PC-3 (cell line): ENCODE measurements at places on chromosomes 7 and 10. TPM values are rescaled to one million over a fixed set of nuclear protein-coding genes. Genes with fewer than 3 reads are reported as not detected.

GRCh38 chr7:113373863-113374262 lies 255.5 kb upstream of the SMIM30 start:
- no peaks in the 10 kb centered on the region for H3K27me3 ChIP-seq
- H3K36me3 ChIP-seq = no peaks in the 10 kb centered on the region

DNA sequence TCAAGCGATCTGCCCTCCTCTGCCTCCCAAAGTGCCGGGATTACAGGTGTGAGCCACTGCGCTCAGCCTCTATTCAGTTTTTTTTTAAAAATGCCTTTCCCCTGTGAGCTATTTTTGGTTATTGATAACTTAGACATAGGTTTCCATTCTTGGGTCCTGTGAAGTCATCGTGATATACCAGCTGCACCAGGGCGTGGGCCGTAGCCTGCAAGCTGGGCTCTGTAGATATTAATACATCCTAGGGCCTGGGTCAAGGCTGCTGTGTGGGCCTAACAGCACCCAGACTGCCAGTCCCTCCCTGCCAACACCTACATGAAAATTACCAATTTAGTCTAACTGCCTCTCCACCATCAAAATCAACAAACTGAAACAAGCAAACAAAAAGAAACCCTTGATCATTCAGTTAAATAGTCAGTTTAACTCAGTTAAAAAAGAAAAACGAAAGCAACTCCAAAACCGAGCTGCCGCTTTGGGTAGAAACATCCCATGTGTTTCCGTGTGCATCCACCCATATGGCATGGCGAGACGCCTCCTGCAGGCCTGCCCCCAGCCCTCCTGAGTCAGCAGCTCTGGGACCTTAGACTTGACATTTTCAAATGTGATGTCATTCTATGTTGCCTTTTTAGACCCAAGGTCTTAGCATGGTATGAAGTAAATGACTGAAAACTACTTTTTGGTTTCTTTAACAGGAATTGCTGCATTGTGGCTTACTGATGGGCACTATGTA lies 330.2 kb downstream of the GLRX3 start:
- H3K4me1 ChIP-seq = no peaks in the 10 kb centered on the region
- H3K4me3 ChIP-seq = no peak overlapping the region
- no peaks in the 10 kb centered on the region for H3K27me3 ChIP-seq
- H3K36me3 ChIP-seq = no peaks in the 10 kb centered on the region
- no peak overlapping the region for H3K27ac ChIP-seq

Gene ELMO1
- total RNA-seq = not detected in 2 replicates

DNA sequence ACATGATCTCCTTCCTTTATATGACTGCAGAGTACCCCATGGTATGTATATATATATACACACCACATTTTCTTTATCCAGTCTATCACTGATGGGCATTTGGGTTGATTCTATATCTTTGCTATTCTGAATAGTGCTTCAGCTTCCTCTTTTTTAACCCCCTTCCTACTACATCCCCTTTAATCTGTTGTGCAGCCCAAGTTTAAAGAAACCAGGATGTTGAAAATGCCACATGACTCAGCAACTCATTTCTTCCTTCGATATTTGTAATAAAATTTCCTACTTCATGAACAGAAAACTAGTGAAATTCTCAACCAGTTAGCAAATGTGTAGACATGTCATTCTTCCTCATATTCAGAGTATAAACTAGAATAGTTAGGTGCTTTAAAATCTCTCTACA lies 1245.7 kb upstream of the SORCS1 start:
- no peak overlapping the region for H3K27ac ChIP-seq
- no peak for DNase-seq
- no peaks in the 10 kb centered on the region for H3K4me1 ChIP-seq
- no peaks in the 10 kb centered on the region for H3K36me3 ChIP-seq
- no peak overlapping the region for H3K4me3 ChIP-seq
- no peaks in the 10 kb centered on the region for H3K27me3 ChIP-seq

GRCh38 chr7:29955075-29955792 lies 34.4 kb downstream of the SCRN1 start:
- DNase-seq = no peak
- no peaks in the 10 kb centered on the region for H3K27me3 ChIP-seq
- H3K27ac ChIP-seq = no peak overlapping the region
- H3K4me1 ChIP-seq = no peaks in the 10 kb centered on the region
- no peak overlapping the region for H3K4me3 ChIP-seq
- peaks cover 17% of the 10 kb centered on the region for H3K36me3 ChIP-seq

- H3K4me3 ChIP-seq = no peak overlapping the region
- no peaks in the 10 kb centered on the region for H3K36me3 ChIP-seq
Observed at GRCh38 chr10:43120929-43121314, 17.3 kb upstream of the CSGALNACT2 start.

- H3K27me3 ChIP-seq = no peaks in the 10 kb centered on the region
- no peak overlapping the region for H3K27ac ChIP-seq
- no peak for DNase-seq
Observed at GRCh38 chr7:38855867-38856266, 53.1 kb downstream of the VPS41 start.

DNA sequence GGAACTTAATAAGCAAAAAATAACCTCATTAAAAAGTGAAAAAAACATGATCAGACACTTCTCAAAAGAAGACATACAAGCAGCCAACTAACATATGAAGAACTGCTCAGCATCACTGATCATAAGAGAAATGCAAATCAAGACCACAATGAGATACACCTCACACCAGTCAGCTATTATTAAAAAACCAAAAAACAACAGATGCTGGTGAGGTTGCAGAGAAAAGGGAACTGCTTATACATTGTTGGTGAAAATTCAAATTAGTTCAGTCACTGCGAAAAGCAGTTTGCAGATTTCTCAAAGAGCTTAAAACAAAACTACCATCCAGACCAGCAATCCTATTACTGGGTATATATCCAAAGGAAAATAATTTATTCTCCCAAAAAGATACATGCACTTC lies 513.3 kb downstream of the MDFIC start:
- H3K27me3 ChIP-seq = no peaks in the 10 kb centered on the region
- no peaks in the 10 kb centered on the region for H3K4me1 ChIP-seq
- no peak for DNase-seq
- H3K4me3 ChIP-seq = no peak overlapping the region
- H3K36me3 ChIP-seq = no peaks in the 10 kb centered on the region

Gene DEPP1
- 8.0 and 9.0 TPM in 2 replicates for total RNA-seq

DNA sequence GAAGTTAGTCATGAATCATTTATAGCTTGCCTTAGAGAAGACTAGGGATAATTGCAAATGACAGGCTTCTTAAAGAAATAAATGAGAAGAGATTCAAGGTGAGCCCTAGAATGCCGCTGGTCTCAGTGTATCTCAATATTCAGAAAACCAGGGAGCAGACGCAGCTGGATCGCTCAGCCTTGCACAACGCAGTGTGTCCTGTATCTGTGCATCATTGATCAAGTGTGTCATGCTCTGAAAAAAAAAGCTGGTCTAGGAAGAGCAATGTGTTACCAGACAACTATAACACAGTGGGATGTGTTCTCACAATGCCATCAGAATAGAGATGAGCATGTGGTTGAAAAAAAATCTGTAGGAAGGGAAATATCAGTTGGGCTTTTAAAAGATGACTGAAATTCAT lies 230.1 kb downstream of the CALN1 start:
- DNase-seq = no peak
- H3K36me3 ChIP-seq = no peaks in the 10 kb centered on the region
- no peak overlapping the region for H3K27ac ChIP-seq
- no peaks in the 10 kb centered on the region for H3K4me1 ChIP-seq
- no peak overlapping the region for H3K4me3 ChIP-seq
- no peaks in the 10 kb centered on the region for H3K27me3 ChIP-seq

GRCh38 chr7:39824456-39825200 lies 125.4 kb upstream of the CDK13 start:
- no peaks in the 10 kb centered on the region for H3K4me1 ChIP-seq
- H3K36me3 ChIP-seq = no peaks in the 10 kb centered on the region
- no peak for DNase-seq
- peaks cover 80% of the 10 kb centered on the region for H3K27me3 ChIP-seq
- H3K4me3 ChIP-seq = no peak overlapping the region

DNA sequence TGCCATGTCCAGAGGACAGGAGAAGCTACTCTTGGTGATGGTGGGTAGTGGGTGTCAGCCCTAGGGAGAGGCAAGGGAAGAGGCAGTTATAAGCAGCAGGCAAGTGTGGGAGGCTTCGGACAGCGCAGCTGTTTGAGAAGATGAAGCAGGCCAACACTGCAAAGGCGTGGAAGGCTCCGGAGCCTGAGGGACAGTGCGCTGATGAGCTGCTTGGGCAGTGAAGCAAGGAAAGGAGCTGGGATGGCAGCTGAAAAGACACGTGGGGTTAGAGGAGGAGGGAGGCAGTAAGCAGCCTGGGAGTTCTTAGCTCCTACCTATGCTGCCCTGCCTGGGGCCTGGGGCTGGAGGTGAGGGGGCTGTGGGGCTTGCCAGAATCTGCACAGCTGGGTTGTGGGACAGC lies 50.1 kb upstream of the CRTAC1 start:
- no peaks in the 10 kb centered on the region for H3K36me3 ChIP-seq
- H3K4me1 ChIP-seq = no peaks in the 10 kb centered on the region
- no peak overlapping the region for H3K4me3 ChIP-seq

DNA sequence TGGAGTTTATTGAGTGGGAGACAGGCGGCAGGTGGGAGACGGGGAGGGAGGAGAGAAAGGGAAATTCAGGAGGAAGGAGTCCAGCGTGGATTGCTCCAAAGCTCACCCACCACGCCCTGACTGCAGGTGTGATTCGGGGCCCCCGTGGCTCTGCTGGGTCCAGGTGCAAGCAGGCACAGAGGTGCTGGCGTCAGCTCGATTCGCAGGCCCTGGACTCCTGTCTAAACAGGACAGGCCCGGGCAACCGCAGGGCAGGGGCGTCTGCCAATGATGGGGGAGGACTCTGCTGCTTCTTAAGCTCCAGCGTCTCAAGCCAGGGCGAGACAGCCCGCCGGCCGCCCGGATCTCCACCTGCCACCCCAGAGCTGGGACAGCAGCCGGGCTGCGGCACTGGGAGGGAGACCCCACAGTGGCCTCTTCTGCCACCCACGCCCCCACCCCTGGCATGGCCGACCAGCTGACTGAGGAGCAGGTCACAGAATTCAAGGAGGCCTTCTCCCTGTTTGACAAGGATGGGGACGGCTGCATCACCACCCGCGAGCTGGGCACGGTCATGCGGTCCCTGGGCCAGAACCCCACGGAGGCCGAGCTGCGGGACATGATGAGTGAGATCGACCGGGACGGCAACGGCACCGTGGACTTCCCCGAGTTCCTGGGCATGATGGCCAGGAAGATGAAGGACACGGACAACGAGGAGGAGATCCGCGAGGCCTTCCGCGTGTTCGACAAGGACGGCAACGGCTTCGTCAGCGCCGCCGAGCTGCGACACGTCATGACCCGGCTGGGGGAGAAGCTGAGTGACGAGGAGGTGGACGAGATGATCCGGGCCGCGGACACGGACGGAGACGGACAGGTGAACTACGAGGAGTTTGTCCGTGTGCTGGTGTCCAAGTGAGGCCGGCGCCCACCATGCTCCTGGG lies at the start of gene CALML3:
TSS of gene CALML3 (plus strand) at position 321 of the 920 bp plus-strand sequence. CDS start at position 446, 125 bp downstream.
- no peak within 1 kb of the TSS for H3K27ac ChIP-seq
- no peaks in the 10 kb centered on the region for H3K27me3 ChIP-seq
- H3K4me3 ChIP-seq = no peak within 1 kb of the TSS
- H3K4me1 ChIP-seq = no peaks in the 10 kb centered on the region
- DNase-seq = no peak
- H3K36me3 ChIP-seq = no peaks in the 10 kb centered on the region

- H3K4me3 ChIP-seq = no peak overlapping the region
- peaks cover 4% of the 10 kb centered on the region; the same call in 1 of the 2 replicates for H3K36me3 ChIP-seq
- H3K27me3 ChIP-seq = no peaks in the 10 kb centered on the region
- peaks cover 14% of the 10 kb centered on the region for H3K4me1 ChIP-seq
- DNase-seq = no peak
Observed at GRCh38 chr7:157493776-157494175, 157.0 kb downstream of the DNAJB6 start.

DNA sequence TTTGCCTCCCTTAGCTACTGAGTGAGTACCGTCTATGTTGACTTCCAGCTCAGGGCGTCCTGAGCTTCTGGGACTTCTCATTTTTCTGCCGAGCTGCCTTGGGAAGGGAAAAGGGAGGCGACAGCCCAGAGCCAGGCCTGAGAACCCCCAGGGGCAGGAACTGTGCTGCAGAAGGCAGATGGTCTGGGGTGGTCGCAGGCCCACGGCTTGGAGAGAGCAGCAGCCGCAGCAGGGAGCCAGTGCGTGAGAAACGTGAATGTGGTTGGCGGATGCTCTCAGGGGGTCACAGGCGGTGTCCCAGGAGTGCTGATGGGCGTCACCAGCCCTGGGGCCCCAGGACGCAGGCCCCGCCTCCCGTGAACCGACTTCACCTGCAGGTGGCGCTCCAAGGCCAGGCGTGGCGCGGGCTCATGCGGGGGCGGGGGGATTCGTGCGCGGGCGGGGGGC lies 9.2 kb upstream of the PWWP2B start:
- no peaks in the 10 kb centered on the region for H3K4me1 ChIP-seq
- H3K4me3 ChIP-seq = no peak overlapping the region
- H3K27me3 ChIP-seq = no peaks in the 10 kb centered on the region
- peak; percentile 53 for DNase-seq
- no peak overlapping the region for H3K27ac ChIP-seq

- no peak overlapping the region for H3K4me3 ChIP-seq
- H3K36me3 ChIP-seq = peaks cover 14% of the 10 kb centered on the region; the same call in 1 of the 2 replicates
- no peak overlapping the region for H3K27ac ChIP-seq
- DNase-seq = no peak
Observed at GRCh38 chr7:44678471-44679179, 70.0 kb upstream of the ZMIZ2 start.

DNA sequence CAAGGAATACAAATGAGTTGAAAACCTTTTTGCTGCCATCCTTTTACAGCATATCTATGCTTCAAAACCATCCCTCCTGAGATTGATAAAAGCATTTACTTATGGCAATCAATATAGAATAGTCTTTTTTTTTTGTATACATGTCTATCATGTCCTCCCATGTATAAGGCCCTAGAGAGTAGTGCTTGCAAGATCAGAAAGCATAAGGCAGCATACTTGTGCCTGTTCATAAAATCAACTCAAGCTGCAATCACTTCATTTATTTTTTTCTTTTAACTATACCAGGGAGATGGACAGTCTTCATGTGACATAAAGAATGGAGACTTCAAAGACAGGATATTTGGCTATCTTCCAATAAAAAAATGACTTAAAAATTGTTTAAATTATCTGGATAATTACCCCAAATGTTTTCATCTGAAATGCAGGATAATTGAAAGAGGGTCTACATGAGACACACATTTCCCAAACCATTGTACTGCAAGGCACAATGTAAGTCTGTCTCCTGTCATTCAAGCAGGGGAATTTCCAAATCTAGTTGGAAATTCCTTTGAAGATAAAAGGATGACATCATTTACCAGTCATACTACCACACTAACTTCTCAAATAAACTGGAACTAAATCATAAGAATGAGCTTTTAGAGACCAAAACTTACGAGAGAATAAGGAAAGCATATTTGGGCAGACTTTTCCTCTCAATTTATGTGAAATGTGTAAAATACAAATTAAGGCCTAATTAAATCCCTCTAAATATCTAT lies 22.5 kb downstream of the LRRN3 start:
- H3K36me3 ChIP-seq = no peaks in the 10 kb centered on the region
- no peaks in the 10 kb centered on the region for H3K27me3 ChIP-seq
- DNase-seq = peak; percentile 66
- peaks cover 25% of the 10 kb centered on the region for H3K4me1 ChIP-seq

- H3K27ac ChIP-seq = no peak overlapping the region
- no peak overlapping the region for H3K4me3 ChIP-seq
- H3K4me1 ChIP-seq = no peaks in the 10 kb centered on the region
Observed at GRCh38 chr7:304574-305409, 14.8 kb downstream of the FOXL3 start.

Gene NHLRC2
- 17.5 and 24.1 TPM in 2 replicates for total RNA-seq
